ENCODE measurements at places on chromosomes 4 and X.

DNA sequence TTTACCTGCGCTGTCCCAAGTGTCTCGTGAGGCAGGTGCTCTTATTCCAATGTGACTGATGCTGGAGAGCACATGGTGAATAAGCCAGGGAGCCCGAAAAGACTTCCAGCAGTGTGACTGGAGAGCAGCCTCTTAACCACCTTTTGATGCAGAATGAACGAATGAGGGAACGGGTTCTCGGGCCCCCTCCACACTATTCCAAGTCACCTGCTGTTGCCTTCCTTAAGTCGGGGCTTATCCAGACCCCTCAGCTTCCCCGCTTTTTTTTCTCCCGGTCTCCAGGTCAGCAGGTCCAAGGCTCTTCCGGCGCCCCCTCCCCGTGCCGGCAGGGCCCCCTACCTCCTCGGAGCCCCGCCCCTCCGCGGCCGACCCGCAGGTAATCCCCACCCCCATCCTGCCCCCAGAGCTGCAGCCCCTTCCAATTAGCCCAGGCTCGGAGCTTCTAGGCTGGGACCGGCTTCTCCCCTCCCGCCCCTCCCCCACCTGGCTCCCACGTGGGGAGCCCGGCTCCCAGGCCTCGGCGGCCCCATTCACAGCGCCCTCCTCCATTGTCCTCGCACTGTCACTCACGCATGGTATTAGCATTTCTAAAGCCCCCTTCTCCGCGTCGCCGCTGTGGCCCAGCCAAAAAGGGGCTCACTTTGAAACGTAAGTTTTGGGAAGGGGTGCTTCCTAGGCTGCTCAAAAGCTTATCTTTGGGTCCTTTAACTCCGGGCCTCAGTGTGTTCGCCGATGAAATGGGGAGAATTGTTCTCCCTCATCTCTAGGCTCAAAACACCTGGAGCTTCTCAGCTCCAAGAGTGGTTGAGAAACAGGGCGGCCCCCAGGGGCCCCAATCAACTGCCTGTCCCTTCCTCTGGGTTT lies 56.2 kb upstream of the PJA1 start:
- DNase-seq = no peak

- no peak for DNase-seq
These were observed 270.6 kb downstream of the ADGRA3 start for GRCh38 chr4:22245294-22245693.

- no peak for DNase-seq
These were observed 94.4 kb upstream of the AMOT start for GRCh38 chrX:112935029-112935428.

DNA sequence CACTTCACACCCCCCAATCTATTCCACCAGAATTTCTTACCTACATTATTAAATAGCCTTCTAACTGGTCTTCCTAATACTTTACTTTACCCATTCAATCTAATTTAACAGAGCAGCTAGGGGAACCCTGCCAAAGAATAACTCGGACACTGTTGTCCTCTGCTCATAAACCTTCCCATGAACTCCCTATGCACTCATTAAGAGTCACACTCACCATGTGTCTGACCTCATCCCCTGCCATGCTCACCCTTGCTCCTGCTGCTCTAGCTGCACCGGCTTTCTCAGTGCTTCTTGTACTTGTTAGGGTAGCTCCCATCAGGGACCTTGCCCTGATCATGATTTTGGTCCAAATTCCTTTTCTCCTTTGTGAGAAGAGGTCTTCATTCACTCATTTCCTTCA lies 54.6 kb upstream of the GUCY1A1 start:
- no peak for DNase-seq

GRCh38 chr4:623914-624566 lies 1.3 kb upstream of the PDE6B start:
- no peak for DNase-seq

DNA sequence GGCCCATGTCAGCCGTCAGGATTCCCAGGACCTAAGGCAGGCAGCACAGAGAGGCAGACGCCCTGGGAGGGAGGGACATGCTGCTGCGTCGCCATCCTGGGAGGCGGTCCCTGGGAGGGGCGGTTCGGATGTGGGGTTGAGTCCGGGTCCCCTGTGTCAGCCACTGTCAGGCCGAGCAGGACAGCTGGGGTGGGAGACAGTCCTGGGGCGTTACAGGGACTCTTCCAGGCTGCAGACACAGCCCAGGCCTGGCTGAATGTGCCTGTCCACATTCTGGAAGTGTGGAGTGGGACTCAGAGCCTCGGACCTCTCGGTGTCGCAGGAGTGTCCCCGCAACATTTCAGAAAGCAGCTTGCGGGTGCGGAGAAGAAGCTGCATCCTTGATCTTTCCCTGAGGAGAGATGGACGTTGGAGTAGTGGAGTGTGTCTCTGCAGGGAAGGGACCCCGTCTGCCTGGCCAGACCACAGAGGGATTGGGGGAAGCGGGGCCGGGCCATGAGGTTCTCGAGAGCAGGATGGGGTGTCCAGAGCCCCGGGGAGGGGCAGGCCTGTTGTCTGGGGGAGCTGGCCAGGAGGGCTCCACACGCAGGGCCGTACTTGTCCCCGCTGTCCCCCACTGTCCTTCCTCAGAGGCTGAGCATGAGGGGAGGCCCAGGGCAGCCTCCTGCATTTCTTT lies 6.1 kb downstream of the AKAP17A start:
- no peak for DNase-seq

GRCh38 chr4:147533331-147533730 lies 52.4 kb downstream of the EDNRA start:
- DNase-seq = no peak

GRCh38 chr4:47418147-47418546 lies 45.4 kb downstream of the COMMD8 start:
- no peak for DNase-seq

GRCh38 chrX:153926858-153927671 lies 1.0 kb upstream of the ARHGAP4 start:
- no peak for DNase-seq

DNA sequence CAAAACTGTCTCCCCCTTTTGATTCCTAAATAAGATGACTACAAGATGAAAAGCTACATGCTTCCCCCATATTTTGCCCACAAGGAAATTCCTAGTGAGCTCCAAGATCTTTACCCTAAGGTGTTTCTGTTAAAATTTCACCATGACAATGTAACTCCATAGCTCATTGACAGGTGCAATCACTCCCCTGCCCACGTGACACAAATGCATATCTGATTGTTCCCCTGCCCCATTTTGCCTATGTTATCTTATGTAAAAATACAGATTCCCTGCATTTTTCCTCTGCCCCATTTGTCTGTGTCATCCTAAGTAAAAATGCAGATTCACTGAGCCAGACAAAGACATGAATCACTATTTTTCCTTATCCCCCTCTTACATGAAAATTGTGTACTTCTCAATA lies 66.7 kb downstream of the GPRASP3 start:
- DNase-seq = no peak

DNA sequence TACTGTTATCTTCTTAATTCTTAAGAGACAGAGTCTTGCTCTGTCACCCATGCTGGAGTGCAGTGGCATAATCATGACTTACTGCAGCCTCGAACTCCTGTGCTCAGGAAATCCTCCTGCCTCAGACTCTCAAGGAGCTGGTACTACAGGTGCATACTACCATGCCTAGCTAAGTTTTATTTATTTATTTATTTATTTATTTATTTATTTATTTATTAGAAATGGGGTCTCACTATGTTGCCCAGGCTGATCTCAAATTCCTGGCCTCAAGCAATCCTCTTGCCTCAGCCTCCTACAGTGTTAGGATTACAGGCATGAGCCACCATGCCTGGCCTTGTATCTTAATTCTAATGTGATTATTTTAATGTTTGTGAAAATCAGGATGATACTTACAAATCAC lies 125.6 kb downstream of the THOC2 start:
- DNase-seq = no peak

- no peak for DNase-seq
These were observed 27.4 kb upstream of the PJA1 start for GRCh38 chrX:69192603-69193002.

DNA sequence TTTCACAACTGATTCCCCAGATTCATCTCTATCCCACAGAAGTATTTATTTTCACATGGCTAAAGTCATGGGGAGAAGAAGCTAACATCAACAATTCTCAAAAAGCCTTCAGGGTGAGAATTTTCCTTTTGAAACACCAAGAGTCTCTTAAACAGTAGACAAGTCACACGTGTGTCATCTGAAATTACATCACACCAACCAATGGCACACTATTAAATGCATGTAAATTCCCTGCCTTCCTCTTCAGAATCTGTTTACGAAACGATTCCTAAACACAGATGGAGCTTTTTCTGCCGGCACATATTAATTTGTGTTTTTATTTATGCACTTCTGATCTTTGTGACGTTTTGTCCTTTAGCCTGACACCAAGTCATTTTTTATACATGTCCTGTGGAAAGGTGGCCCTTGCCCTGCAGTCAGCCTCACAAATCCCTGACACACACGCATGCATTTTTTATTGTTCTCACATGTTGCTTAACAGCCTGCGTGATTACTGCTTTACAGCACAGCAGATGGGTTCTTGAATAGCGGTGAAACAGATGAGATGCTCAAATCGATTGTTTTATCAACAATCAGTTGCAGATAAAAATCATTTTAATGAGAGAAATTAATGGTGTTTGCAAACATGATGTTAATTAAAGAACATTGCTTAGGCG lies 735.9 kb upstream of the TENM3 start:
- DNase-seq = no peak

DNA sequence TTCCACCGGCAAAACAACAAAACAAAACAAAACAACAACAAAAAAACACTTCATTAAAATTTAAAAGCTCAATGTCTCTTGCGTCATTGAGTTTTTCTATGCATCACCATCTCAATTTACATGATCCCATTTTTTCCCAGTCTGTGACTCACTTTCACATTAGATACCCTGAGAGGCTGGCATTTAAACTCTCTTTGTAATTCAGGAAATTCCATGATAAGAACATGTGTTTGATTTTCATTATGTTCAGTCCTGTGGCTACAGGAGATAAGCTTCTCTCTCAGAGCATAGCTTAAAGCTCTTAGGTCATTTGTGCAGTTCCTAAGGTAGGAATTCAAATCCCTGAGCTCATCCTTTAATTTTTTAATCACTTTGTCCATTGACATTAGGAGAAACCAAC lies 104.6 kb downstream of the NBDY start:
- DNase-seq = no peak

DNA sequence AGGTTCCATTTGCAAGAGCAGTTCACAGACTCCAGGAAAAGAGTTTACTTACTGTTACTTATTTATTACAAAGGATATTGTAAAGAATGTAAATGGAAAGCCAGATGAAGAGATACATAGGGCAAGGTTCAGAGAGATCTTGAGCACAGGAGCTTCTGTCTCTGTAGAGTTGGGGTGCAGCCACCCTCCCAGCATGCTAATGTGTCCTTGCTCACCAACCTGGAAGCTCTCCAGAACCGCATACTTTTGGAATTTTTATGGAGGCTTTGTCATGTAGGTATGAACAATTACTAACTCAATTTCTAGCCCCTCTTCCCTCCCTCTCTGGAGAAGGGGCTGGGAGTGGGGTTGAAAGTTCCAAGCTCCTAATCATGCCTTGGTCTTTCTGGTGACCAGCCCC lies 857.2 kb downstream of the RPA4 start:
- DNase-seq = no peak

DNA sequence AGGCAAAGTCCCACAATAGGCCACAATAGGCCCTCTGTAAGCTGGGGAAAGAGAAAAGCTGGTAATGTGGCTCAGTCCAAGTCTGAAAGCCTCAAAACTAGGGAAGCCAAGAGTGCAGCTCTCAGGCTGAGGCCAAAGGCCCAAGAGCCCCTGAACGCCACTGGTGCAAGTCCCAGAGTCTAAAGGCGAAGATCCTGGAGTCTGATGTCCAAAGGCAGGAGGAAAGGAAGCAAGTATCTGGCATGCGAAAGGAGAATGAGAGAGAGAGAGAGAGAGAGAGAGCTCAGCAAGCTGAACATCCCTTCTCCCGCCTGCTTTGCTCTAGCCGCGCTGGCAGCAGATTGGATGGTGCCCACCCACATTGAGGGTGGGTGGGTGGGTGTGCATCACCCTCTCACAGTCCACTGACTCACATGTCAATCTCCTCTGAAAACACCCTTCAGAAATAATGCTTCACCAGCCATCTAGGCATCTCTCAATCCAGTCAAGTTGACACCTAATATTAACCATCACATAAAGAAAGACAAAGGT lies 30.9 kb upstream of the ELF2 start:
- DNase-seq = no peak

DNA sequence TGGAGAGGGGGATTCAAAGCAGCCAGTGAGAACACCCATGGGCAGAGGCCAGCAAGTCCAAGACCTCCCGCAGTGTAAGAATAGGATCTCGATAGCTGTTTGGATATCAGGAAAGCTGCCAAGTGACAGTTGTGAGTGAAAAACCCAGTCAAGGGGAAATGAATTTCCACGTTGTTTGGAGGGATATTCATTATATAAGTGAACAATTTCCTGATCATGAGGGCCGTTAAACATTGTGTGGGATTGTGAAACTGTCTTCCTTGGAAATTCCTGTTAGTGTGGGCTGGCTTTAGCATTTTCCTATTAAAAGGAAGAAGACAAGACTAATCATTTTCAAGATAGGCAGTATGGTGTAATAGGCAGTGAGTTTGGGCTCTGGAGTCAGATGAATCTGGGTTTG lies 15.0 kb downstream of the CLDN2 start:
- DNase-seq = no peak

- DNase-seq = no peak
These were observed 32.6 kb upstream of the PHF8 start for GRCh38 chrX:54076903-54077302.

DNA sequence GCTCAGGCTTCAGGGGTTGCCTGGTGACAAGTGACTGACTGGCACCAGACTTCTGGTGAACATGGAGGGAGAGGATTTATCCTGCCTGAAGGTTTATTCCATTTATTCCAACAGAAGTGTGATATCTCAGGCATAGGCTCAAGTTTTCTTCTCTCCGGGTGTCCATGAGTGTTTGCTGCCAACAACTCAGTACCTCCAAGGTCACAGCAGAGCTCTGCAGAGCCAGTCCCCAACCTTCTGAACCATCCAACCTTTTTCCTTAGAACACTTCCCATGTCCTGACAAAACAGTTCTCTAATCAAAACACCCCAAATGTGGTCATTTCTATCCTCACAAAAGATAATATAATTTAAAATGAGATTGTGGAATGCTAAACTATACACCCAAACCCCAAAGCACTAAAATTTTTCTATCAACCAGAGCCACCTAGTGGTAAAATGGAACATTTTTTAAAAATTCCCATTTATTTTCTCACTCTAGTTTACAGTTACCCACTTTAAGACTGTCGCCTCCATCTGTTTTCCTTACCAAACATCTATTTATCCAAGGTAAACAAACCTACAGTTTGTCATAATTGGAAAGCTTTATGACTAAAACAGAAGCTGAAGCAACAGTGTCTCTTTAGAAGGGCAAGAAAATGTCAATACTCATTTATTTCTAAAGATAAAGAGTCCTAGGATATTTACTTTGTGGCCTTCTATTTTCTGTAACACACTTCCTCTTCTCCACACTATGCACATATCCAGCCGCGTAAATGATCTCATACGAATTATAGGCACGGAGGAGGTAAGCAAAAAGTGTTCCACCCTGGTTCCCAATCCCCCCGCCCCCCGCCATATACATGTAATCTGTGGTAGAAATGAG lies 39.5 kb downstream of the TMEM154 start:
- DNase-seq = no peak

GRCh38 chrX:136310411-136310810 lies 9.6 kb downstream of the ADGRG4 start:
- no peak for DNase-seq

GRCh38 chr4:21768349-21769310 lies 179.9 kb downstream of the KCNIP4 start:
- no peak for DNase-seq

Measured in cerebellar nuclear complex (tissue), 1 donor.